Testis (tissue), 5 donors: ENCODE measurements at places on chromosomes 7 and 10. TPM values are rescaled to one million over a fixed set of nuclear protein-coding genes. Genes with fewer than 3 reads are reported as not detected.
A peak's percentile ranks its signal among the peaks of the same experiment; 100 is the strongest.

Gene GNAT3
- not detected for total RNA-seq

Gene METTL2B
- total RNA-seq: 27.1 TPM

Gene SFTPA1
- total RNA-seq: not detected

- DNase-seq: no peak
Measured at GRCh38 chr7:129101746-129102145, 42.8 kb upstream of the TSPAN33 start.

DNA sequence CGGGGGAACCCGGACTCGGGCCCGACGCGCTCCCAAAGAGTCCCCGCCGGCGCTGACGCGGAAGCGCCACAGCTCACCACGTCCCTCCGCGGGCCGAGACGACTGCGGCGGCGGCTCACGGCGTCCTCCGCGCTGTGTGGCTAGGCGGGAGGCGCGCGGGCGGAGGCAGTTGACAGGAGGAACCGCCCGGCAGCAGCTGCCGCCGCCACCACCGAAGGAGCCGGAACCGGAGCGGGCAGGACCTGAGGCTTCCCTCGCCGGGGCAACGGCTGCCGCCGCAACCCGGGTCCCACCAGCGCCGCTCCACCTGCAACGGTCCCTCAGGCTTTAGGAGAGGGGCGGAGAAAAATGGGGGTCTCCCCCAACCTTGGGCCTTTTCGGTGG is 334 bp downstream of the ZNF800 start:
- DNase-seq: peak; percentile 73

GRCh38 chr7:141660259-141660658 is 41.7 kb downstream of the DENND11 start:
- no peak for DNase-seq

DNA sequence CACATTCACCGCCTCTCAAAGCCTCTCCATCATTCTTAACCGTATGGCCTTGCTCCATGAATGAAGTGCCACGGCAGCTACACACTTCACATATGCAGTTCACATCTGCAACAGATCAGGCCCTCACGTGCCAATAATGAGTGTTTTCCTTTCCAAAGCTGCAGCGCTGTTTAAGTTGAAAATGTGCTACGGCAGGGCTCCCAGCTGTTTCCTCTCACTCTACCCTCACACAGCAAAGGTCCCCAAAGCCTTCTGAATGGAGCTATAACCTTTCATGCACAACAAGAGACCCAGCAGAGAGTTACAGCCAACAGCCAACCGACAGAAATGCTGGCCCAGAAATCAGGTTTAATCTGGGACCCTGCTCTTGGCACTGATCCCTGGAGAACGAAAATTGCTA is 236.1 kb downstream of the ELMO1 start:
- no peak for DNase-seq
